CD8-positive, alpha-beta memory T cell (primary cell): ENCODE measurements at places on chromosomes 2 and 18.

GRCh38 chr2:45168711-45169338 is 159.6 kb upstream of the SIX2 start:
- DNase-seq, result no peak

DNA sequence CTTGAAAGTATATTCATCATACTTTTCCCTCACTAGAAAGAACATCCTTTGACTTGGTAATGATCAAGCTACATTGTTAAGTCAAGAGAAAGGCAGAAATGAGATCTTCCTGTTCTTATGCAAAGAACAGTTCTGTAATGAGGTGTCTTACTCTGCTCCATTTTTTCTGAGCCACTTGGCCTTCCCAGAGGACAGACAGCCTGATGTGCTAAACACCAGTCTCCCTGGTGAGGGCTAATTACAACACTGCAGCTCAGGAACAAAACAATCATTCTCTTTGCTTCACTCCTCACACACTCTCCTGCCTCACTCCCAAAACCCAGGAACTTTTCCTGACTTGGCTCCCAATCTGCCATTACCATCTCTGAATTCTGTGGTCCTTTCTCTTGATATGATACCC is 25.6 kb downstream of the TACR1 start:
- DNase-seq, result no peak

DNA sequence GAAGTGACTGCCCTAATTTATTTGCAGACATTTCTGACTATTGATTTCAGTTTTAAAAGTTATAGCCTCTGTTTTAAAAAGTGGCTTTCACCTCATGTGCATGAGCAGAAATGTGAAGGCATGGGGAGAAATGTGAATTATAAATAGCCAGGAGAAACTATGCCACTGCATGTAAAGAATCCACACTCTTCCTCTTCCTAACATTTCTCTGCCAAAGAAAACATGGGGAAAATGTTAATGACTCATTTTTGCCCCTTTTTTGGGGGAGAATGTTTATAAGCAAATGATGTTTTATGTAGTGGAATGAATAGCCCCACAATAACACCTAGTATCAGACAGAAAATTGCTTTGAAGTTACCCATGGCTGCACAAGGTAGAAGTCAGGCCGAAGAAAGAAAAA is 249.0 kb upstream of the TANK start:
- DNase-seq, result no peak

DNA sequence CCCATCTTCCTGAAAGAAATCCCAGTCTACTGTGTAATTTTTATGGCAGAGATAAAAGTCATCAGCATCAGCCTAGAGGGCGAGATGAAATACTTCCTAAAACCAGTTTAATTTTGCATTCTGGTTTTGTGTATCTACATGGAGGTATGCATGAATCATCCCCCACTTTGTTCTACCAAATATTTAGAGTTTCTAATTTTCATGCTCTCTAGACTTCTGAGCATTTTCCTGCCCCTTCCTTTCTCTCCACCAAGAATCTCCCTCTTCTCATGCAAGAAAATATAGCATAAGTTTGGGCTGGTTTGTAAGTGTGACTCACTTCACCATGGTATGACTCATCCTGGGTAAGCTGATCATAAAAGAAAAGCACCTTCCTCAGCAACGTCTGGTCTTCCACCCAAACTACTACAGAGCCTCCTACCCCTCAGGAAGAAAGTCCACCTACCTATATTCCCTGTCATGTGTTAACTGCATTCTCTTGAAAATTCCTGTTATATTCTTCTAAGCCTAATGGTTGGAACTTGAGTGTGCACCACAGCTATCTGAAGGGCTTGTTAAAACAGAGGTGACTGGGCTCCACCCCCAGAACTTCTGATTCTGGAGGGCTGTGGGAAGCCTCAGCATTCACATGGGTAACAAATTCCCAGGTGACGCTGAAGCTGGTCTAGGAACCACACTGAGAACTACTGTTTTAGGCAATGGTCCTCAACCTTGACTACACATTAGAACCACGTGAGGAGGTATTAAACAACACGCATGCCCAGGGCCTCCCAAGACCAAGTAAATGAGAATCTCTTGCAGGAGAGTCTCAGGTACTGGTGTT is 37.4 kb upstream of the RAPGEF4 start:
- no peak for DNase-seq

DNA sequence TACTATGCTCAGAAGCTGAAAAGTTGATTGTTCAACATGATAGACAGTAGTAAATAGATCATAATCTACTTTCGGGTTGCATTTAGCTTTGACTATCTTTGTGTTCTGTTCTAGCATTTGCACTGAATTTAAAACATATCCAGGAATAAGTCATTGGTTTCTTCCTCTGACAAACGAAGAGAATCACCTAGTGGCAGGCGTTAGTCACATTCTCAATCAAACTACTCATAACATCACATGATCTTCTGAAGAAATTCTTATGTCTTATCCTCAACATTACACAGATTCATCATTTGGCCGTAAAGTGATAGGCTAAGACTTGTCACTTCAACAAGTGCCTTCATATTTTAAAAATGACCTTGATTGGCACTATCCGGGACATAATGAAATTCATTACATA is 63.6 kb upstream of the TTC21B start:
- no peak for DNase-seq

DNA sequence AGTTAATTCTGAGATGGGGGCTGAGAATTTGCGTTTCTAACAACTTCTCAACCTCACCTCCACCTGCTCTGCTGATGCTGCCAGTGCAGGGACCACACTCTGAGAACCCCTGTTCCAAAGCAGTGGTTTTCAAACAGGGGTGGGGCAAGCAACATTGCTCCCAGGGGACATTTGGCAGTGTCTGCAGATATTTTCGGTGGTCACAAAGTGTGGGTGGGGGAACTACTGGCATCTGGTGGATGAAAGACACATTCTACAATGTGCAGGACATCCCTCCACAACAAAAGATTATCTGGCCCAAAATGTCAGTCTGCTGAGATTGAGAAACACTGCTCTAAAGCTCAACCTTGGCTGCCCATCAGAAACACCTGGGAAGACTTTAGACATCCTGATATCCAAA is 188.7 kb upstream of the SATB2 start:
- DNase-seq, result no peak
